ENCODE measurements at places on chromosomes 2 and 18. TPM values are rescaled to one million over a fixed set of nuclear protein-coding genes. Genes with fewer than 3 reads are reported as not detected.

DNA sequence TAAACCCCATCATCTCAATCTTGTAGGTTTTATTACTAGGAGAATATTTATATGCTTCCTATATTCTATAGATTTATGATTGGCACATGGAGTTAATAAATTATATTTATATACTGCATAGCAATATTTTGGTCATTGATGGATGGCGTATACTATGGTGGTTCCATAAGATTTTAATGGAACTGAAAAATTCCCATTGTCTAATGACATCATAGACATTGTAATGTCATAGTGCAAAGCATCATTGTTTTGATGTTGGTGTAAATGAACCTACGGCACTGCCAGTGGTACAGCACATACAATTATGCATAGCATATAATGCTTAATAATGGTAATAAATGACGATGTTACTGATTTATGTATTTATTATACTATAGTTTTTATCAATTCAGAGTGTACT, 1135.9 kb downstream of the CNTNAP5 start:
- no peak for DNase-seq

DNA sequence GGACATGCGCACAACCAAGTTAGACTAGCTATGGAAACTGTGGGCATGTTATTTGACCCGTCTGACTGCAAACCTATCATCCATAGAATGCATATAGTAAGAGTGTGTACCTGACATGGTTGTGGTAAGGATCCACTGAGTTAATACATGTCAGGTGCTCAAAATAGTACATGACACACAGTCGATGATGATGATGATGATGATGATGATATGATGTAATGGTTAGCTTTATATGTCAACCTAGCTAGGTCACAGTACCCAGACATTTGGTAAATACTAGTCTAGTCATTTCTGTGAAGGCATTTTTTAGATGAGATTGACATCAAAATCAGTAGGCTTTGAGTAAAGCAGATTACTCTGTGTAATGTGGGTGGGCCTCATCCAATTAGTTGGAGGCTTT, 204.1 kb downstream of the AFF3 start:
- DNase-seq: no peak

GRCh38 chr2:131419441-131419840, 55.5 kb upstream of the RAB6D start:
- DNase-seq: no peak

The ABCG8 gene
- not detected for total RNA-seq
